A549 treated with CORT108297 at 1 μM for 4 hours (cell line): ENCODE measurements at places on chromosomes 4 and X. TPM values are rescaled to one million over a fixed set of nuclear protein-coding genes. Genes with fewer than 3 reads are reported as not detected.

Gene PPP1R3F
- total RNA-seq, result 2.4 to 3.9 TPM (median 3.0 TPM) in 5 replicates

Gene SEC24B
- total RNA-seq, result 15.5 to 20.2 TPM (median 19.4 TPM) in 5 replicates

Gene SMR3A
- total RNA-seq, result not detected in 5 replicates

Gene GAGE12F
- not detected in 5 replicates for total RNA-seq

Gene PABPC5
- 0.06 TPM in 1 of 5 replicates, not detected in the others for total RNA-seq
